ENCODE measurements at places on chromosomes 1 and 21. TPM values are rescaled to one million over a fixed set of nuclear protein-coding genes. Genes with fewer than 3 reads are reported as not detected.

BOLA1 gene
- total RNA-seq = 13.1 TPM

SIM2 gene
- not detected for total RNA-seq

DISC1 gene
- total RNA-seq = 3.9 TPM

LAX1 gene
- total RNA-seq = 0.93 TPM

IBA57 gene
- total RNA-seq = 13.5 TPM

KRTAP10-10 gene
- total RNA-seq = not detected

LHX4 gene
- total RNA-seq = 0.08 TPM

SHC1 gene
- 134 TPM for total RNA-seq

GRCh38 chr1:194068446-194069167 lies 882.2 kb upstream of the B3GALT2 start:
- no peak for DNase-seq

DNA sequence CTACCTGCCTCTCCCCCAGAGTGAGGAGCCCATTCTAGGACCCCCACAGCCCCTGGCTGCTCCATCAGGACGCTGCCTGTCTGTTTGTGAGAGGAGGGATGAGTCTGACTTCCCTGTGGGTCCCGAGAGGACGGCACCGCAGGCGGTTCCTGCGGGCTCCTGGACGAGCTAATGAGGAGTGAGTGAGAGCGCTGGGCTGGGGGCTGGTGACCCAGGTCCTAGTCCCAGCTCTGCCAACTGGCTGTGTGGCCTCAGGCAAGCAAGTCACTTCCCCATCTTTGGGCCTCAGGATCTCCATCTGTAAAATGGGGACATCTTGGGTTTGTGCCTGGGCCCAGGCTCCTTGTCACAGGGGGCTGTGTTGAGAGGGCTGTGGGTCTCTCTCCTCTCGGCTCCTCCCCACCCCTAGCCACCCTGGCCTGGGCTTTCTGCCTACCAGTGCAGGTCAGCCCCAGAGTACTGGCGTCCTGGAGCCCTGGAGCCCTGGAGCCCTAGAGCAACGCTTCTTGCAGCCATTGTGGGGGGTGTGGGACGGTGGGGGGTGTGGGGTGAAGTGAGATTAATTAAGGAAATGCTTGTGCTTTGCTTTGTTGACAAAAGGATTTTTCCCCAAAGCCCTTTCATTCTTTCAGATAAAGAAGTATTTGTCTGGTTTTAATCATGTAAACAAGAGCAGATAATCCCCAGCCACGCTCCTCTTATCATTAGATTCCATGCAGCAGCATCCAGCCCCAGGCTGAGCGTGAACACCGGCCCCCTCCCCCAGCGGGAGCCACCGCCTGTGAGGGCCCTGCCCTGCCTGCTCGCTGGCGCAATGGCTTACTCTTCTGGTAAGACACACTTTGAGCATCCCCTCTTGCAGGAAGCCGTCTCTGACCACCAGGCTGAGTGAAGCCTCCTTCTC lies 26.8 kb downstream of the SLC1A7 start:
- DNase-seq = peak; percentile 59

DNA sequence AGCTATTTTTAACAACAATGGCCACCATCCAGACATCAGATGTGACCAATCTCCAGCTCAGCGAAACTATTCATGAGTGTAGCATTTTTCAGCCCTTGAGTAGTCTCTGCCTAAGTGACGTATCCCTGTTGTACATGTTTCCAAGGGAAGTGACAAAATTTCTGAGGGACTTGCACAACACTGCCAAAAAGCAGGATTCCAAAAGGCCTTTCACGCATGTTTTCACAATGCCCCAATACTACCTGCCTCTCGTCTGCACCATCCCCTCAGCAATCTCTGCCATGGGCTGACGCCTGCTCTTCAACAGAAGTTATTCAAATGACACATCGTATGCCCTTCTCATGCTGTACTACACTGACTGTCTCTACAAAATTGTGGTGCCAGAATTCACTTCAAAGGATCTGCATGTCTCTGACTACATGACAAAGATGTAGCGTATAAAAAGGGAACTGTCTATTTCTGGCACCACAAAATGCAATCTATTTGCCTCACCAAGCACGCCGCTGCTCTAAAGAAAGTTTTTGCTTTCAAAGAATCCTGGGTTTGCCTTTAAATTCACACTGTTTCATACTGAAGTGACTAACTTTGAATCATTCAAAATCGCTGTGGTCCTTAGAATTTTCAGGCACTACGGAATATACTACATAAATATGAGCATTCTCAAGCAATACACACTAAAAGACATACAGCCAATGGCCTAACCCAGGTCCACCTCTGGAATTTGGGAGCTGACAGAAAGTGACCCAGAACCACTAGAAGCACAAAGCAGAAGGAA lies 32.9 kb downstream of the JAK1 start:
- DNase-seq = no peak

GRCh38 chr1:180909005-180909414 lies 3.7 kb upstream of the KIAA1614 start:
- no peak for DNase-seq

- DNase-seq = no peak
These were observed 165.0 kb upstream of the PLXNA2 start for GRCh38 chr1:208409176-208409575.

GRCh38 chr1:99497690-99498089 lies 148.2 kb upstream of the PALMD start:
- no peak for DNase-seq

GRCh38 chr1:205456868-205457745 lies 1.3 kb upstream of the BLACAT1 start:
- no peak for DNase-seq

- no peak for DNase-seq
These were observed 1.1 kb downstream of the CGN start for GRCh38 chr1:151512326-151512725.

- peak; percentile 79 for DNase-seq
These were observed 87.1 kb downstream of the CD58 start for GRCh38 chr1:116483481-116484309.

DNA sequence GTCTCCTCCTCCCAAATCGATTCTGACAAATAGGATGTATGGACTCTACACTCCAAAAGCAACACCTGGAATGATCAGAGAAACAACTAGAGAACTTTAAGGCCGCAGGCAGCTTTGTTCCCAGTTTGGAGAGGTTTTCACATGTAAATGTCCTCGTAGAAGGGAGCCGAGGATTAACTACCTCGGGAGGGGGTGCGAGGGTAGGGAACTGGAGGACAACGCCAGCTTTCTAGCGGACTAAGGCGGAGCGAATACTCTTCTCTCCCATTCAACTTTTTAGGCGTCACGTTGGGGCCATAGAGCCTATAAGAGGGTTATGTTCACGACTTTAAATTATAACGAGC lies 1.2 kb downstream of the SCAF4 start:
- no peak for DNase-seq

GRCh38 chr1:18486195-18486594 lies 5.5 kb downstream of the KLHDC7A start:
- DNase-seq = no peak

GRCh38 chr1:86339906-86340305 lies 56.2 kb downstream of the ODF2L start:
- no peak for DNase-seq

- DNase-seq = no peak
These were observed 38.0 kb upstream of the ATP1A1 start for GRCh38 chr1:116334868-116335635.

DNA sequence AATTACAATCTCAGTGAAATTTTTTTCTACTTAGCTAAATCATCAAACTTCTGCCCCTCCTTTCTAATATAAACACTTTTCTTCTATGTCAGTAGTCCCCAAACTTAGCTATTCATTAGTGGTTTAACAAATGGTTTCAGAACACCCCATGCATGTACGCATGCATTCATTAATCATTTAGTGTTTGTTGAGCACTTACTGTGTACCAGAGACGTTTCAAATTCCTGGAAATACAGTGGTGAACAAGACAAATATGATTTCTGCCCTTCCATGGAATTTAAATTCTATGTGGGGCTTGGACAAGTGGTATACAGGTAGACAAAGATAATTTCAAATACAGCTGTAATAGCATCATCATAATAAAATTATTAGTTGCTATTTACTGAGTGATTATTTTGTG lies 1.5 kb downstream of the ZBTB40 start:
- no peak for DNase-seq

GRCh38 chr1:56180520-56181190 lies 398.7 kb downstream of the PLPP3 start:
- DNase-seq = no peak

- no peak for DNase-seq
These were observed 3.9 kb downstream of the SELENBP1 start for GRCh38 chr1:151368393-151369301.

DNA sequence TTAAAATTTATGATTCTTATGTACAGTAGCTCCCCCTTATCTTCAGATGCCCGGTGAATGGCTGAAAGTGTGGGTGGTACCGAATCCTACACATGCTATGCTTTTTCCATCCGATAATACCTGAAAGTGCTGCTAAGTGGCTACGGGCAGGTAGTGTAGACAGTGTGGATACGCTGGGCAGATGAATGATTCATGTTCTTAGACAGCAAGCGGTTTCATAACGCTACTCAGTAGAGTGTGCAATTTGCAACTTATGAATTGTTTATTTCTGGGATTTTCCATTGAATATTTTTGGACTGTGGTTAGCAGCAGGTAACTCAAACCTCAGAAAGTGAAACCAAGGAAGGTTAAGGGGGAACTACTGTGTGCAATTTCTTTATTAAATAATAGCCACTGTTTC lies 7.5 kb downstream of the PCP4 start:
- DNase-seq = no peak

DNA sequence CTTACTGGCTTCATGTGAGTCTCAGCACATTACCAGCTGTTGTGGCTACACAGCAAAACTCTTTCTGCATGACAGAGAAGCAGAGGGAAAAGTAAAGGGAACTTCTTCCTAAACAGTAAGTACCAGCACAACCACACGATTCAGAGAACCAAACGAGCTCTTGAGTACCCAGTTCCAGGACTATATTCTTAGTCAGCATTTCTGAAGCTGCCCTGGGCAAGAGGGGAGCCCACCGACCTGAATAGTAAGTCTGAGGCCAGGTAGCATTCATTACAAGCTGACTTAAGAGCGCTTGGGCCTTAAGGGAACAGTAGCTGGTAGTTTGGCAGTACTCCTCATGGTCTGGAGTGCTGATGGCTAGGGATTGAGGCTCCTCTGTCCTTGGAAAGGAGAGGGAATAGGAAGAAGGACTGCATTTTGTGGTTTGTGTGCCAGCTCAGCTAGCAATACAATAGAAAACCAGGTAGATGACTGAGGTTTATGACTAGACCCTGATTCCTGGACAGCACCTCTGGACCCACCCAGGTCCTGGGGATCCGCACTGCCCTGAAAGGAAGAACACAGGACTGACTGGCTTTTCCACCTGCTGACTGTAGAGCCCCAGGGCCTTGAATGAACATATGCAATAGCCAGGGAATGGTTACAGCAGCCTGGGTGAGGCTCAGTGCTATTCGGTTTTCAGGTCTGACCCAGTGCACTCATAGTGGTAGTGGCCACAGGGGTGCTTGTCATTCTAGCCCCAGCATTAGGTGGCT lies 396.8 kb upstream of the PRMT6 start:
- no peak for DNase-seq

DNA sequence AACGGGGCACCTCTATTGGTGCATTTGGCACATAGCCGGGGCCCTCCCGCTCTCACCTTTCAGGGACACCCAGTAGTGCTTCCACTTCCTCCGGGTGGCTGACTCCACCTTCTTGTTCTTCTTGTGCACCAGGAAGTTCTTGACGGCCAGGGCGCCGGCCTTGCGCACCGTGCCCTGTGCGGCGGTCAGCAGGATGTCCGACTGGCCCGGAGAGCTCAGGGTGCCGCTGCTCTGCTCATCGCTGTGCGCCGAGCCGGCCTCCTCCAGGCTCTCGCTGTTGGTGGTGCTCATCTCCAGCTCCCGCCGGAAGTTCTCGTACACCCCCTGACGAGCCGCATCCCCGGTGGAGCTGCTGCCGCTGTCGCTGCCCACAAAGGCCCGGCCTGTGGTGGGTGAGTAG lies 92.4 kb downstream of the TIAM1 start:
- no peak for DNase-seq

GRCh38 chr21:44405948-44406872 lies 49.1 kb upstream of the LRRC3 start:
- DNase-seq = no peak

- DNase-seq = no peak
These were observed 7.4 kb downstream of the HMCN1 start for GRCh38 chr1:185741551-185741950.

Data from left lung (tissue), 14 donors.